ENCODE measurements at places on chromosomes 12 and 14.
A peak's percentile ranks its signal among the peaks of the same experiment; 100 is the strongest.

DNA sequence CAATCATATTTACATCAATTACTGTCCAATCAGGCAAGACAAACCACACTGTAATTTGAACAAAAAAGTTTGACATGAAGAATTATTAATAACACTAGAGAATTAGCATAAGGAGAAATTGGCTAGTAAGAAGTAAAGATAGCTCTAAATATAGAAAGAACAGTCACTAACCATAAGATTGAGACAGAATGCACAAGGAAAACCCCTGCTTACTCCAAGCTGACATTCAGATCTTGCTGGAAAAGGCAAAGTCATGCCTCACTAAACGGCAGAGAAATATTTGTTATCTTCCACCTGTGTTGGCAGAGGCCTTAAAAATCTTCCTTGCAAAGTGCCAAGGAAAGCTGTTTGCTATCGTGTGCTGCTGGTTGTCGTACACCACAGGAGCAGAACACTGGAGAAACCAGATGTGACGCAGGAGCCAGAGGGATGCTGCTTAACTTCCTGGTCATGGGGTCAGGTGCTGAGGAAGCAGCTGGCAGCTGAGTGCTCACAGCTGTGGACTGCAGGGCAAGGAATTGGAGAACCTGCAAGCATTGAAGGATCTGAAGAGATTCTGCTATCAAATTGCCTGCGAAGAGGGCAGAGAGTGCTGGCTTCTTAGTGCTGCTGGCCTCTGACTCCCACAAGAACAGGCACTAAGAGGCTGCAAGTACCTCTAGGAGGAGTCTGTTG, 1323.3 kb downstream of the LRFN5 start:
- no peak for DNase-seq

- no peak for DNase-seq
Observed at GRCh38 chr14:77804592-77804991, 4.7 kb downstream of the ADCK1 start.

DNA sequence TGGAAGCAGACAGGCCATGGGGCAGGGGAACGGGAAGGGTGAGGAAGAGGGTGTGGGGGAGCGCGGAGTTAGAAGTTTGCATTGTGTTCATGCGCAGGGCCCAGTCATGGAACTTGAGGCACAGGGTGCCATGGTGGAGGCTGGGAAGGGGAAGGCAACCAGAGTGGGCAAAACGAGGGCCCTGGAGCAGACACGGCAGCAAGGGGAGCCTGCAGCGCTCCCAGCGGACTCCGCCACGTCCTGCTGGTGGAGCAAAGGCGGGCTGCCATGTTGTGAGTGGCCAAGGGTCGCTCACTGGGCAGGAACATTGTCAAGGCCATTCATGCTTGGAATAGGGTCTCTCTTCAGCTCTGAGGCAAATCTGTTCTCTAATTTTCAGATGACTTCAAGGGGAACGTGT, 20.5 kb downstream of the DEGS2 start:
- DNase-seq: no peak

DNA sequence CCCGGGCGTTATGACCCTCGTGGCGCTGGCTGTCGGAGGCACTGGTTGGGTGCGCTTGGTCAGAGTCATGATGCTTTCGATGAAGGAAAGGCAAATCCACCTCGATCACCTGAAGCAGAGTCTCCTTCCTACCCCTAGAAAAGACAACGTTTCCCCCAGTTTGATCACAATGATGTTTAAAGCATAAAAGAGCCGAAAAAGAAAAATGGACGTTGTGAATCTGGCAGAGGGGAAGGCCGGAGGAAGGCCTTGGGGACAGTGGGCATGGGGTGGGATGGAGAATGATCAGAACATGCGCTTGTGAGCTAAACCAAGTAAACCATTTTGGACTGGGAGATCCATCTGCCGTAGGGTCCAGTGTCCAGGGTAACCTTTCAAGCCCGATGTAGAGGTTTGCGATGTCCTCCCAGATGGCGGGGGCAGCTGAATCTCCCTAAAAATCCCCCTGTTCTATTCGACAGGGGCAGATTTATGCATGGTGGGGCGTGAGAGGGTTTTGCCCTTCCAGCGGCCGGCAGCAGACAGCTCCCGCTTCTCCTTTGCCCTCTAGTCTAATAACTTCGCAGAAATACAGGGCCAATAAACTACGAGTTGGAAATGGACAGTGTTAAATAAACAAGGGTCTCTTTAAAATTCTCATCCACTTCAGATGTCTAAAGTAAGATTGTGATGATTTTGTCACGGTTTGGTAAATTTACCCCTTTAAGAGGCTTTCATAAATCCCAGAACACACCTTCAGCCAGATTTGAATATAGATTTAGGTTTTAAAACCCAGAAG, 2.3 kb upstream of the OTX2 start:
- no peak for DNase-seq

GRCh38 chr12:44544018-44544417, 332.1 kb downstream of the NELL2 start:
- DNase-seq: no peak

DNA sequence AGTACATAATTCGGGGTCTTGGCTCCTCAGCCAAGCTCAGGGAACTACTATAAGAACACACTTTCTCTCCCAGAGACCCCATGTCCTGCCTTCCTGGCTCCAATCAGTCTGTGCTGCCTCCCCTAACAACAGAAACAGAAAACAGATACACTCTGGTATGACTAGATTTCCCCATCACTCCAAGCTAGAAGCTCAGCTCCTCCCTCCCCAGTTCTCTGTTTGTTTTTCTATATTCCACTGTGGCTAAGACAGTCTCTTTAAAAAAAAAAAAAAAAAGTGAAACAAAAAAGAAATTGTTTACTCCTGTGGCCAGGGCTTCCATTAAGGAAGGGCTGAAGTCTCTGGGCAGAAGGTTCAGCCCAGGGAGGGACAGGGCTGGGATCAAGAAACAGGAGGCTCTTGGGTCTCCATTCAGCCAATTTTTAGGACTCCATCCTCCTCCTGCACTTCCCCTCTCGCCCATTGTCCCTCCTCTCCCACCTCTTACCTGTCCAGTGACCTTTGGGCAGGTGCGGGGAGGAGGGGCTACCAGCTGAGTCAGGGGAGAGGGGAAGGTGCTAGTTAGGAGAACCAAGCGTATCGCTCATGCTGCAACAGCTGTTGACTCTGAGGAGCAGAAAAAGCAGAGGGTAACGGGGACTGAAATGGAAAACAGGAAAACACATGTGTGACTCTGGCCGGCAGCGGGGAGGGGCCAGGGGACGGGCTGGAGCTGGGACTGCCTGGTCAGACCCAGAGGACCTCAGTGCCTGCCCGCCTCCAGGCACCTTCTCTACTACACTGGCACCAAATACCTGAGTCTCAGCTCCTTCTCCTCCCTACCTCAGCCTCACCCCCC, 4.1 kb upstream of the SLC7A7 start:
- DNase-seq: peak; percentile 62

GRCh38 chr12:66320996-66321395, 18.7 kb downstream of the HELB start:
- DNase-seq: no peak

GRCh38 chr12:31406345-31406744, 80.4 kb upstream of the SINHCAF start:
- no peak for DNase-seq

DNA sequence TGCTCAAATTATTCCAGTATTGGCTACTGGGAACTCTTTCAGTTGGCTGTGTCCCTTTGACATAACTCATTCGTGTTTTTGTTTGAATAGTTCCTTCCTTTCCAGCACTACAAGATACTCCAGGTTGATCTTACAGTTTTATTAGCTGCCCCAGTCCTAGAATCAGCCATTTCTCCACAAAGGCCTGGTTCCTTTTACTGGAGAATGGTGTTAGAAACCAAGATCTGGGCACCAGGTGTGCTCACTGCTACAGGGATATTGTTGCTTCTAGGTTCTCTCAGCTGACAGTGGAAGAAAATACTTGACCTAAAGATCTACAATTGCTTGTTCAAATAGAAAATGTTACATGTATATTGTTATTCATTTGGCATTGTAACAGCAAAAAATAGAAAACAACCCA, 21.9 kb downstream of the CDK17 start:
- DNase-seq: no peak

DNA sequence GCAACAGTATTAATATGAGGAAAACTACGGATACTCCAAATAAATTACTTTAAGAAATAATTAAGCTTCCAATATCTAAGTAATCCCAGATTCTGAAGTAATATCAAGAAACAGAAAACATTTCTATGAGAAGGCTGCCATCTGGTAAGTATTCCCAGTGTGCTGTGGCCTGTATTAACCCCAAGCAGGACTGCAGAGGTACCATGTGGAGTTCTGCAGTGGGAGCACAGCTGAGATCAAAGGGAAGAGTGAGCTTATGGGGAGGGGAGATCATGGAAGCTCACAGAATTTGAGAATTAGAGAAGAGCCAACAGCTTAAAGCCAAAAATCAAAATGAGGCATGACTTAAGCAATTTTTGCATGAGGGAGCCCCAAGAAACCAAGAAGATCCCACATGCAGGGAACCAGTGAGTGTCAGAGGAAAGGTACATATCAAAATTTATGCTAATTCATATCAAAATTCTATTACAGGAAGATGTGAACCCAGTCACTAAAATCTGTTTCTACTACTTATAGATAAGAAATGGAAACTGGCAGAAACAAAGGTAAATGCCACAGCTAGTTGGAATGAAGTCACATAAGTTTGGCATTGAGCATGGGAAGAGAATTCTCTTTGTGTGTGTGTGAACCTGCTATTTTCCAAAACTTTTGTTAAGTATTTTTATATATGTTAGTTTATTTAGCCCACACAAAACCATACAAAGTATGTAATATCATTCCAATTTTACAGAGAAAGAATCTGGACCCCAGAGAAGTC, 62.6 kb upstream of the KITLG start:
- no peak for DNase-seq

DNA sequence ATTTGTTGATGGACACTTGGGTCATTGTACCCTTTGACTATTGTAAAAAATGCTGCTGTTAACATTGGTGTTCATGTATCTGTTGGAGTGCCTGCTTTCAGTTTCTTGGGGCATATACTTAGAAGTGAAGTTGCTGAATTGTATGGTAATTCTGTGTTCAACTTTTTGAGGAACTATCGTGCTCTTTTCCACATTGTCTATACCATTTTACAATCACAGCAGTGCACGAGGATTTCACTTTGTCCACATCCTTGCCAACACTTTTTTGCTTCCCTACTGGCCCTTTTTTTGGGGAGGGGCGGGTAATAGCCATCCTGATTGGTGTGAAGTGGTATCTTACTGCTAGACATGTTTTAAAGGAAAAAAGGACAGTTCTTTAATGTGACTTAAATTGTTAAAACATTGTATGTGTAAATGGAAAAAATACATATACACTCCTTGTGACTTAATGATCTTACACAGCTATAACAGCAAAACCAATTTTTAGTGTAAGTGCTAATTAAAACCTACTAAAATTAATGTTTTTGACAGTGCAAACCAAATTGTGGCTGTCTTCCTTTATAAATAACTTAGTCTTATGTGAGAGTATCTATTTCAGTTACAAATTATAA, 52.7 kb downstream of the WNK1 start:
- no peak for DNase-seq

DNA sequence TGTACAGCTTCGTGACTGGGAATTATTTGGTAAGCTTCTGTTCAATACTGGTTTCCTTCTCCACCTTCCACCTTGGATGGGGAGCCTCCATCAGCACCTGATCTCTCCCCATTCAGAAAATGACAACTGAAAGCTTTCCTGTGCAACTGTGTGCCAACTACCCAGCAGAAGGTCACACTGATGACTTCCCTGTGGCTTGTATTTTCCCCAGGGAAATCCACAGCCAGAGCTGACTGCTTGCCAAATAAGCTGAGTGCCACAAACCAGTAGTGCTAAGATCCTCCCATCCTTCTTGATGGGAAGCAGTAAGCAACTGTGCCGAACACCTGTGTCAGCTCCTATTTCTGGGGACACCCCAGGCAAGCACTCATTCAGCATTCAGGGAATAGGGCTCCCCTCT, 257.2 kb upstream of the SOX5 start:
- DNase-seq: no peak

- DNase-seq: no peak
Observed at GRCh38 chr14:51401756-51402155, 161.7 kb downstream of the TMX1 start.

DNA sequence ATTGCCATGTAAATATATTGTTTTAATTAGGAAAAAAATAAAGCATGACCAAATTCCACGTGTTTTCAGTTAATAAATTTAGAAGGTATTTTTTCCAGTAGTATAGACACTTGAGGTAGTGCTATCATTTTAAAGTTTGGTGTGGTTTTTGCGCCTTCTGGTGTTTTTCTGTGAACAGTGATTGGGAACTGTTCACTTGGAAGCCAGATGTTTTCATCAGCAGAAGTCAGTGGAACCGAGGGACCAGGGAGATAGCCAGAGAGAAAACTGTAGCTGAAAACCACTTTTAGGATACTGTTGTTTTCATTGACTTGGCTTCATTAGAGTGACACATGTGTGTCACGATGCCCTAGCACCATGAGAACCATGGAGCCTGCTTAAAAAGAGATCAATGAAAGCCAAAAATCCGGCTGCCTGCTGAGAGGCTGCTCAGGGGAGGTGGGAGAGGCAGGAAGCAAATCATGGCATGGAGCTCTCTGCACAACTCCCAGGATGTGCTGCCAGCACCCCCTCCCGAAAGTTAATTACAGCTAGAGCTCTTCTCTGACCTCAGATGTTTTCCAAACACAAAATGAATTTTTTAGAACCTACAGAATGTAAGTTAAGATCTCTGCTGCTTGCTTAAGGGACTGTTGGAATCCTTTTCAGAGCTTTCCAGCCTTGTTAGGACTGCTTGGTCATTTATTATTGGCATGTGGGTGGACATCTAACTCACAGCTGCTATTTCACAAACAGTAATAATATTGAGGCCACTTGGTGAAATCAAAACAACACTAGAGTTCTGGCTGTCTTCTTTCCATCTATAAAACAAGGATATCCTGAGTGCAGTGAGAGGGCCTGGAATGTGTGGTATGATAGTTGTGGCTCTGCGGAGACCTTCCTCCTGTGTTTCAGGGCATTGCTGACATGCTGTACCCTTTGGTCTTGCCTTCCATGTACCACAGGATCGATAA, 192.3 kb downstream of the ANO4 start:
- DNase-seq: peak; percentile 81

DNA sequence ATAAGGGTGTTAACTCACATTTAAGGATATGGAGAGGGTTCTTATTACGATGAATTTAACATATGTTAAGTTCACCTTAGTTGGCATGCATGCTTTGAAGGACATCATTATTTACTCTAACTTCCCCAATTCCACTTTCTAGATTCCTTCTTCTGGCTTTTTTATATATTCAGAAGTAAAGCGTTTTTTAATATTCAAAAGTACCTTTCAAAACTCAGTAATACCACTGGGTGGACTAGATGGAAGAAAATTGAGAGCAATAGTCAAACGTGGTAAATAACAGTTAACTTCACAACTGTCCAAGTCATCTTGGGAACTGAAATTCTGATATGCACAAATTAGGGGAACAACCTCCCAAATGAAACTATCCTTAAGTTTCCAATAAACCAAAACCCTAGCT, 9.1 kb downstream of the SINHCAF start:
- DNase-seq: no peak

GRCh38 chr12:45670346-45671065, 59.0 kb upstream of the ARID2 start:
- DNase-seq: no peak

DNA sequence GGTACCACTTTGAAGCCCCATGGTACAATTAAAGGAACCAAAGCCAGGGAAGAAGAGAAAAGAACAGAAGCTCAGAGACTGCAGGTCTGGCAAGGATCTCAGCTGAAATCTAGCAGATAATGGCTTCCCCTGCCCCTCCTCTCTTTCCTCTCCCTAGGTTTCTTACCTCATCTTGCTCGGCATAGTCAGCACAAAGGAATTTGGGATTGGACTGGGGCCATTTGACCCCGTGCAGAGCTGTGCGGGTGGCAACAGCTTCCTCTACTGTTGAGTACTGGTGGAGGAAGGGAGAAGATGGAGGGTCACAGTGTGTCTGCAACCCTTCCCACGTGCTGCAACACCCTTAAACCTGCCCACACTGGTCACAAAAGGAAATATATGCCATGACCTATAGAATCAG, 4.7 kb upstream of the CDH24 start:
- DNase-seq: peak; percentile 94

Data from fibroblast of lung (primary cell).